ENCODE measurements at places on chromosomes 2 and 18.

DNA sequence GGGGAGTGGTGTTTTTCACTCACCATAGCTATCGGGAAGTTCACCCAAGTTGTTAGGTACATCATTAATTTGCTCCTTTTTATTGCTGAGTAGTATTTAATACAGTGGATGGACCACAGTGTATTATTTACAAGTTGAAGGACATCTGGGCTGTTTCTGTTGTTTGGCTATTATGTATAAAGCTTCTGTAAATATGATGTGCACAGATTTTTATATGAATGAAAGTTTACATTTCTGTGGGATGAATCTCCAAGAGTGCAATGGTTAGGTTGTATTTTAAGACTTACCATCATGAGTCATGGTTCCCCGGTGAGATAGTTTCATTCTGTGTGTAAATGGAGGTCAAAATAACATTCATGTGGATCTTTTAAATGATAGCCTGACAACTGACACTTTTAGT, 337.4 kb downstream of the PTPRM start:
- DNase-seq, result no peak

DNA sequence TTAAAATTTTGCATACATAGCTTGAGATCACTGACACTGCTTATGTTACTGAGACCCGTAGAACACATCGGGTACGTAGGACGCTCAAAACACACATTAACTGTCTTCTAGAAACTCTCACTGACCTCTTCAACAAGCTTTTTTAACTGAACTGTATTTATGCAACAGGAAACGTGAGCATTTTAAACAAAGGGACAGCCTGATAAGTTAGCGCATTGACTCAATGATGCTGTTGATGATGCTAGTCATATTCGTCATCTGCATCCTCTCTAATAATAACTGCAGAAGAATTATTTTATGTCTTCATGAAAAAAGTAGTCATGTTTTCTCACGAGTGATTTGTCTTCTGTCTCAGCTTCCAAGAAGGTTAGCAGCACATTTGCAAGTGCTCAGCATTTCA, 824.0 kb downstream of the DCDC2C start:
- no peak for DNase-seq

DNA sequence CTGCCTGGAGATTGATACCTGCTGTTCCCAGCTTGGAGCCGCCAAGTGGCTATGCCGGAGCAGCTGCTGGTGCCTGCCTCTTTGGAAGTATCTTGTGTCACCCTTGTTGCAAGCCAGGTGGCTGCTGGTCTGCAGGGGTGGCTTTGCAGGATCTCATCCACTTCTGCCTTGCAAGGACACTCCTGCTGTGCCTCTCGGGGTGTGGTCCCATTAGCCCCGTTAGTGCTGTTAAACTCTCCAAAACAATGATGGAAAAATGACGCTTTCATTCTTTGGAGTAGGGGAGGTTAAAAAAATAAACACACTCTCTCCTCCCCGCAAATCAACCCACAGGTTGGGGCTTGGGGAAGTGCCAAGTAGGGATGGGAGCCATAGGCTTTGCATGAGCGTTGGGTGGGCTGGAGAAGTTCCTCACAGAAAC, 352.8 kb downstream of the RNF144A start:
- DNase-seq, result no peak

DNA sequence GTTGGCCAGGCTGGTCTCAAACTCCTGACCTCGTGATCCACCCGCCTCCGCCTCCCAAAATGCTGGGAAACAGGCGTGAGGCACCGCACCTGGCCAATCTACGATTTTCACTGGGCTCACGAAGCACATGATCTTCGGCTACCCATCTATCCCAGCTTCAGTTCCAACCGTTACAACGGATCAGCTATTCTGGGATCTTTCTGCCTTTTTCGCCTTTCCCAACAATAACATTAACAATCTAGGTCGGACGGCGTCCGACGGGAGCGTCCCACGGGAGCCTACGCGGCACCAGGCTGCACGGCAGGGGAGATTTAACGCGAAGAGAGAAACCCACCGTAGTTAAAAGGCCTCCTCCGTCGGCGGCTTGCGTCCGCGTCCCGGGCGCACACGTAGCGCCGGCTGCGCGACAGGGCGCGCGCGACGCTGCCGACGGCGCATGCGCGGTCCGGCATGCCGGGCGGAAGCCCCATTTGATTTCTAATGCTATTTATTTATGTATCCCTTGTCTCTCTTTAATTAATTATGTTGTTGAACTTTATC, at the start of gene MSL3B:
TSS of gene MSL3B (minus strand) at position 394 of the 540 bp plus-strand sequence.
- DNase-seq, result peak; percentile 68

DNA sequence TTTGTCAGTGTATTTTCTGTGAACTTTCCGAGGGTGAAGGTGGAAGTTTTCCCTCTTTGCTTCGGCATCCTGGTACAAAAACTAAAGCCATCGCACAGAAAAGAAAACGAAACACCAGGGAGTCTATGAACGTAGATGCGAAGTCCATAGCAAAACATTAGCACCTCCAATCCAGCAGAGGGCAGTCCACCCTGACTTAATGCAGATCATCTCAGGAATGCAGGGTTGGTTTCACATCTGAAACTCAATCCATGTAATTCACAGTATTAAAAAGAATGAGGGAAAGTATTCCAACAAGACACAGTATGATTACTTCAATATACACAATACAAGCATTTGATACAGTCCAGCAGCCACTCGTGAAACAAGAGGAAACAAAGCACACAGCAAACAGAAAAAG, 70.8 kb downstream of the RTP5 start:
- no peak for DNase-seq

- DNase-seq, result peak; percentile 34
These were observed 208.4 kb downstream of the MYCN start for GRCh38 chr2:16148632-16149348.

- no peak for DNase-seq
These were observed 23.7 kb downstream of the TRAF3IP1 start for GRCh38 chr2:238344035-238344434.

DNA sequence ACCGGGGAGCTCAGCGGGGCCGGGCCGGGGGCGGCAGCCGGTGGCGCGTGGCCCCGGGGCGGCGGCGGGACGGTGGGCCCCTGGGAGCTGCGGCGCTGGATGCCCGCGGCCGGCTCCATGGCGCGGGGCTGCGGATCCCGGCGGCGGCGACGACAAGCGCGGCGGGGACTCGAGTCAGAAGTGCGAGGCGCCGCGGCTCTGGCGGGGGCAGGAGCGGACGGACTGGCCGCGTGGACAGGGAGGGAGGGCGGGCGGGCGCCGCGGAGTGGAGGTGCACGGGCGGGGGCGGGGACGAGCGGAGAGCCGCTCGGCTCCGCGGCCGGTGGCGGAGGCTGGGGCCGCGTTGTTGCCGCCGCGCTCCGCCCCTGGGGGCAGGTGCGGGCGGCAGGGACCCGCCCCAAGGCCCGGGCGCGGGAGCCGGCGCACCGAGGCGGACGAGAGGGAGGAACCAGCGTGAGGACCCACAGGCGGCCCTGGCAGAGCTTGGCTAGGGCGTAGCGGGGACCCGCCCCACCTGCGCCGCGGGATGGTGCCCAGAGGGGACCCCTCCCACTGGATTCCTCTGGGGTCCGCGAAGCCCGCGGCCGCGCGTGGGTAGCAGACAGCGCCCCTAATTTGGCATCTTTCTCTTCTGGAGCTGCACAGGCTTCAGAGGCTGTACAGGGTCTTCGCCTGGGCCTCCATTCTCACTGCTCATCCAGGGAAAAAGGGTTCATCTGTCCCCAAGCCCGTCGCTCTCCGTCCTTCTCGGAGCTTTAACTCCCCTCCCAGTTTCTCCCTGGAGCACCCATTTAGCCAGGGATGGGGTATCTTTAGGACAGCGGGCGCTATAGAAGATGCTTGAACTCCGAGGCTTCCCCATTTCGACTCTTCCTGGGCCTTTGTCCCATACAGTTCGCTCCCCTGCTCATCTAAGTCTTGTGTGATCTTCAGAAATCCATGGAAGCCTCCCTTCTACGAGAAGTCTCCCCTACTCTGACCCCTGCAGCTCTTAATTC, at the start of gene TMEM163:
TSS of gene TMEM163 (minus strand) at position 184 of the 998 bp plus-strand sequence.
- peak; percentile 58 for DNase-seq

GRCh38 chr2:160208655-160209515, 8.8 kb upstream of the ITGB6 start:
- DNase-seq, result no peak

GRCh38 chr2:209191139-209191538, 232.7 kb upstream of the MAP2 start:
- DNase-seq, result no peak

- DNase-seq, result no peak
These were observed 232.7 kb downstream of the PRKCE start for GRCh38 chr2:45884126-45884525.

GRCh38 chr2:127641846-127642507, 4.0 kb upstream of the GPR17 start:
- DNase-seq, result no peak

GRCh38 chr18:59141294-59142068, 1.8 kb downstream of the SEC11C start:
- DNase-seq, result no peak

DNA sequence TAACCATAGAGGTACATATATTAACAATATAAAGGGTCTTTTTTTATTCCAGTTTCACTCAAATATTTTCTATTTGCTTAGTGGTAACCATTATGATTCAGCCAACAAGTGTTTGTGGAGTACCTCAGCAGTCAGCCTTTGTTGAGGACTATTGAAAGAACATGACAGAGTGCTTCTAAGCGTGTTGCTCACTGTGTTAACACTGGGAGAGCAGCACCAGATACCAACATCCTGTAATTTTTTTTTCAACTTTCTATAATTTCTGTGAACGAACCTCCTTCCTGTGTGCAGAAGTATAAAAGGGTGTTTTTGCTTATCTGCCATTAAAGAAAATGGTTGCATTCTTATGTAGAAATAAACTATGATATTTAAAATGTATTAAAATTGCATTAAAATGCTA, 239.0 kb downstream of the PHLPP1 start:
- no peak for DNase-seq

GRCh38 chr18:42364766-42365165, 409.7 kb downstream of the PIK3C3 start:
- no peak for DNase-seq

DNA sequence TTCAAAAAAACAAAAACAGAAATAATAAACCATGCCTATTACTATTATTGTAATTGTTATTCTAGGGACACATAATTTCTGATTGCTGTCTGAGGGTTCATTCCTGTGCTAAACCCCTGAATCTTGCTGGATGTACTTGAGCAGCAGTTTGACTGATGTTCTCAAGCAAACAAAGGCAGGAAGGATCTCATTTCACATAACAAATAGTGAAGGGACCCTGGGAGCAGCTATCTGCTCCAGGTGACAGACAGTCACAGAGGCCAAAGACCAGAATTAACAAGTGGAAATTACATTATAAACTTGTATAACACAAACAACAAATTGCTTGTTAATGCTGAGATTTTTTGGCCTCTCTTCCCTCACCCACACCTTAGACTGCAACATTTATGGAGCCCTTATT, 284.2 kb downstream of the THSD7B start:
- no peak for DNase-seq

- no peak for DNase-seq
These were observed 43.6 kb downstream of the SANBR start for GRCh38 chr2:61109291-61109690.

DNA sequence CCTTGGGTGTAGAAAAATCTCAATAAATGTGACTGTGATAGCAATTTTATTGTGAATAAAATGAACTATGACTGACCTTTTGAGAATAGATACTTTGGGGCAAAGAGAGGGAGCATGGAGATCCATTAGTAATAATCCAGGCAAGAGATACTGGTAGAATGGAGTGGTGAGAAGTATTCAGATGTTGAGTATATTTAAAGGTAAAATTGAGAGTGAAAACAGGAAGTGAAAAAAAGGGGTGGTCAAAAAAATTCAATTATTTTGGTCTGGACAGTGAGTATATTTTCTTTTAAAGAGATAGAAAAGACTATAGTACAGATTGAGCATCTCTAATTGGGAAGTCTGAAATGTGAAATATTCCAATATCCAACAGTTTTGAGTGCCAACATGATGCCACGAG, 1515.6 kb upstream of the NXPH2 start:
- no peak for DNase-seq

- DNase-seq, result no peak
These were observed 22.2 kb upstream of the NAB1 start for GRCh38 chr2:190626641-190627210.

GRCh38 chr2:217068677-217069250, 208.9 kb upstream of the TNP1 start:
- no peak for DNase-seq

GRCh38 chr18:79698668-79699335, 19.2 kb downstream of the CTDP1 start:
- no peak for DNase-seq

- DNase-seq, result no peak
These were observed 15.8 kb downstream of the TRAF3IP1 start for GRCh38 chr2:238336151-238336550.

DNA sequence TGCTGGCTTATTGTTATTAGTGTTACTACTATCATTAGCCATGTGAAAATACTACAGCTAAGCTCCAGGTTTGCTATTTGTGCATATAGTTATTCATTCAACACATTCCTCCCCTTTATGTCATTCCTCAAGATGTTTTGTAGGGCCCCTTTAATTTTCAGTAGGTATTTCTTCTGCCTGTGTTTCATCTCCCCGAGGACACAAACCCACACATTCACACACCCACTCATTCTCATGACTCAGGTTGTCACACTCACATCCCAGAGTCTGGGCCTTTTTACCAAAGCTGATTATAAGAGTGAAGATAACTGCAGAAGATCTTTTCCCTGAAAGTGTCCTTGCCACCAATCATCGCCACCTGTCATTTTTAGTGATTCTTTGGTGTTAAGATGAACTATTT, 68.6 kb upstream of the SPOPL start:
- DNase-seq, result no peak

DNA sequence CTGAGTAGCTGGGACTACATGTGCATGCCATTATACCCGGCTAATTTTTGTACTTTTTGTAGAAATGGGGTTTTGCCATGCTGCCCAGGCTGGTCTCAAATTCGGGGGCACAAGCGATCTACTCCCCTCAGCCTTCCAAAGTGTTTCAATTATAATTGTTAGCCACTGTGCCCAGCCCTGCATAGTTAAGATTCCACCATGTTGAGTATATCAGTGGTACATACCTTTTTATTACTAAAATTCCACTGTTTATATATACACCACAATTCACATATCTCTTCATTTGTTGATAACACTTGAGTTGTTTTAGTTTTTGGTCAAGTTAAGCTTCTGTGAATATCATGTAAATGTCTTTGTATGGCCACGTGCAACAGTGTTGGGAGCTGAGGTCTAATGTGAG, 12.8 kb upstream of the FMNL2 start:
- no peak for DNase-seq

DNA sequence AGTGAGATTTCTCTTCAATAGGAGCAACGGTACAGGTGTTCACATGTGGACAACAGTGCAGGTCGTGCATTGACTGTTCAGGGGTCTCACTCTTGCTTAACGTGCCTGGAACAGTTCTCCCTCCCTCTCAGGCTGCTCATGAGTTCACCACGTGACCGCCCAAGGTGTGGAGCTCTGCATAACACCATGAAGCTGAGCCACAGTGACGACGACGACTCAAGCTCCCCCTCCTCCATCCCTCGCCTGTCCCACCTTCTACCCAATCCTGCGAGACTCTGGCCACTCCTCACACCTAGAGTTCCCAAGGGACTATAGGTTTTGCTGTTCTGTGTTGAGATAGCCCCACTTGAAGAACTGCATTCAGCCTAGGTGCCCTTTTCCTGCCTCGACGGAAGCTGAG, 42.8 kb downstream of the STK25 start:
- no peak for DNase-seq

GRCh38 chr18:484749-485464, 15.6 kb downstream of the COLEC12 start:
- no peak for DNase-seq

Data from hematopoietic multipotent progenitor cell (in vitro differentiated cells).